ENCODE measurements at places on chromosomes 1 and 21.
A peak's percentile ranks its signal among the peaks of the same experiment; 100 is the strongest.

- DNase-seq: no peak
Observed at GRCh38 chr1:93331412-93331811, 14.3 kb upstream of the DR1 start.

GRCh38 chr1:157775101-157775870, 1.6 kb downstream of the FCRL2 start:
- DNase-seq: no peak

GRCh38 chr1:197224160-197224559, 43.9 kb upstream of the CRB1 start:
- no peak for DNase-seq

- DNase-seq: no peak
Observed at GRCh38 chr1:230330157-230330556, 96.0 kb downstream of the PGBD5 start.

- no peak for DNase-seq
Observed at GRCh38 chr1:107740579-107740978, 224.4 kb downstream of the VAV3 start.

DNA sequence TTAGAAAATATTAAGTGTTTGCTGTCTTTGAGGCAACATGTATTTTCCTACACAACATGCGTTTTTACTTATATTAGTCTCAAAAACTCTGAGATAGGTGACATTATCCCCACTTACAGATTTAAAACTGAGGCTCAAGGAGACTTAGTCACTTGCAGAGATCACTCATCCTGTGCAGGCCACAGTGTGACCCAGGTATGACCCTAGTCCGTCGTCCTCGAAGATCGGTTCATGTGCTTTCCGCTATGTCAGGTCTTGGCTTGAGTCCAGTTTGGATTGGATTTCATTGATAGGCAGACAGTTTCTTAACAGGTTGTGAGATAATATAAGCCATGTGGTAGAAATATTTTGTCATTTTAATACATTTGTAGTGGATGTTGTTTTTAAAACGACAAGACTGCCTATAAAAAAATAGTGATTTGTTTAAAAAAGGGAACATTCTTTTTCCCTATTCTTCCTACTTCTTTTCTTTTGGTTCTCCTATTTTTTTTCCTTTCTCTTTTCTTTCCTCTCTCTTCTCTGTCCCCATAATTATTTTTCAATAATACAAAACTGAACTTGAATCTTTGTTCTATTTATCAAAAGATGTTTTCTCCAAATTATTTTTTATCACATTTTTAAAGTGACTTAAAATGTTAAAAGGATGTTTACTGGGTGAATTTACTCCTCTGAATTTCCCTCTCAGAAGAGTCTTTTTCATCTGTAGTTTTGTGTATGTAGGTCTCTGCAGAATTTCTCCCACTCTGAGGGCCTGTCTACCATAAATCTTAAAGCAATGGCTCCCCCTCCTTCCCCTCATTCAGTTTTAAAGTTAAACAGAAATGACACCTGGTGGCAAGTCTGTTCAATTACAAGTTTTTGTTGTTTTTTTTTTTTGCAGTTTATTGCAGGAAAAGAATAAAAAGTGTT, 81.8 kb downstream of the PHTF1 start:
- no peak for DNase-seq

GRCh38 chr1:182839209-182840066, at the start of gene DHX9:
Gene DHX9 (plus strand): TSS chr1:182839347. CDS start chr1:182842567, 3,220 bp downstream.
- peak; percentile 61 for DNase-seq

- no peak for DNase-seq
Observed at GRCh38 chr1:193549081-193549480, 362.7 kb upstream of the B3GALT2 start.

DNA sequence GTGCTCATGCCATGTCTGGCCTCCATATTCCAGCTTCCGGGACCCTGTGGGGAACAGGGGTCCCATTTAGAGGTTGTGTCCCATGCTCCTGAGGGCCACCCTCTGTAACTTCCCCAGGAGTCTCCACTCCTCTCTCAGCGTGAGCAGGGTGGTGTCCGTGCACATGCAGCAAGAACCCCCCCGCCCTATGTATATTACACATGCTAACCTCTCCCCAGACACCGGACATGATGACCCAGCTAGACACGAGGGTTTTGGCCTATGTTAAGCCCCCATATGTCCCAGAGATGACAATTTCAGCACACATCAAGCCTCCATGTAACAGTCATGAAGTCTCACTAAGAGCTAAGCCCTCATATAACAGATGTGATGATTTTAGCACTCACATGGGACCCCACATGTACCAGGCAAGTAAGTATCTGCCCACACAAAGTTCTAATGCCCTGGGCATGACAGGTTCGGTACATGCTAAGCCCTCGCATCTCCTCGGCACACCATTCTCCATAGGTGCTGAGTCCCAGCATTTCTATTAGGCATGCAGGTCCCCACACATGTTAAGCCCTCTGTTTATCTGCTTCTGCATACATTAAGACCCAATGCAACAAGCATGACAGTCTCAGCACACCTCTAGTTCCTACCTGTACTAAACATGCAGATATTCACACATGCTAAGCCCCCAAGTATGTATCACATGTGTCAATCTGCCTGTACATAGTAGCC, 7.1 kb downstream of the FHL3 start:
- DNase-seq: no peak

DNA sequence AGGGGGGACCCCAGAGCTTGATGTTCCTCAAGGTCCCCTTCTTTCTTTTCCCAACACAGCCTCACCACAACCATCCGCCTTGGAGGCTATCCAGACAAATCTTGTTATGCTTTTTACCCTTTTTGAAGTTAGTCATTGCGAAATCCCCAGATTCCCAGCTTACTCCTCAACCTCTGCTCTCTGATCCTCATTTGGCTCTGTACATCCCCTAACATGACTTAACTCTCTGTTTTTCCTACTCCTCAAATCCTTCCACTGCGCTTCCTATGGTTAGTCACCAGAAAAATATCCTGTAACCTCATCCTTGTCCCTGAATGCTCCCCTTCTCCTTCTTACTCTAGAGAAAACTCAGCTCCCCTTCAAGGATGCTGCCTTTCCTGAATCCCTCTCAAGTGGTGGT, 189.1 kb upstream of the POU3F1 start:
- DNase-seq: no peak

GRCh38 chr1:19406680-19407079, 78.7 kb downstream of the CAPZB start:
- no peak for DNase-seq

Data from NCI-H1436 treated with DMSO at 0.1 percent for 48 hours (cell line).